Vagina (tissue), 2 donors: ENCODE measurements at places on chromosomes 12 and 14.

GRCh38 chr12:47188576-47189441 lies 109.0 kb upstream of the AMIGO2 start:
- DNase-seq, result no peak

GRCh38 chr14:90440021-90440451 lies 43.2 kb downstream of the CALM1 start:
- DNase-seq, result no peak

- no peak for DNase-seq
These were observed 70.1 kb upstream of the HOXC13 start for GRCh38 chr12:53868511-53868986.

DNA sequence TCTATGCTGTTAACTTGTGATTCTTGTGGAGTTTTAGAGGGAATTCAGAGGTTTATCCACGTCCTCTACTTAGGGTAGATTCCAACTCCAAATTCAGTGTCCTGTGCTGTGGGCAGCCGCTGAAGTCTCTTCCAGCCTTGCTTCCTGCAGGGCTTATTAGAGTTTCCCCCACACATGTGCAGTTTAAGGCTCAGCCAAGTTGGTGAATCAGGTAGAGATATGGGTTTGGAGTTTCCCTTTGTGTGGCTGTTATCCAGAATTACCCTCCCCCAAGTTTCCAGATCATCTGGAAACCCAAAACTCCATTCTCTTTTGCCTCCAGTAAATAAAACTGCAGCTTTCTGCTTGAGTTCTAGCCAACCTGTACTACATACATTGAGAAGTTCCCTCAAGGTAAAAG lies 853.7 kb downstream of the GALC start:
- no peak for DNase-seq

DNA sequence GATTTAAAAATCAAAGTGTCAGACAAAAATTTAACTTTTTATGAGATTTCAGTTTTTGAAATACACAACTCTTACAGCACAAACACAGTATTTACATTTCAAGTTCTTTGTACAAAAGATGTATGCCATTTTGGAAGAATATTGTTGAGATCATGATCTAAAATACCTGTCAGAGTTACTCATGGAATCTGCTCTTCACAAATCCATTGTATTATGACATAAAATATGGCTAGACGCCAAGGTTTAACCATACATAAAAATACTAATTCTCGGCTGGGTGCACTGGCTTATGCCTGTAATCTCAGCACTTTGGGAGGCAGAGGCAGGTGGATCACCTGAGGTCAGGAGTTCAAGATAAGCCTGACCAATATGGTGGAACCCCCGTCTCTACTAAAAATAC lies 6.2 kb upstream of the SYCP3 start:
- DNase-seq, result no peak

DNA sequence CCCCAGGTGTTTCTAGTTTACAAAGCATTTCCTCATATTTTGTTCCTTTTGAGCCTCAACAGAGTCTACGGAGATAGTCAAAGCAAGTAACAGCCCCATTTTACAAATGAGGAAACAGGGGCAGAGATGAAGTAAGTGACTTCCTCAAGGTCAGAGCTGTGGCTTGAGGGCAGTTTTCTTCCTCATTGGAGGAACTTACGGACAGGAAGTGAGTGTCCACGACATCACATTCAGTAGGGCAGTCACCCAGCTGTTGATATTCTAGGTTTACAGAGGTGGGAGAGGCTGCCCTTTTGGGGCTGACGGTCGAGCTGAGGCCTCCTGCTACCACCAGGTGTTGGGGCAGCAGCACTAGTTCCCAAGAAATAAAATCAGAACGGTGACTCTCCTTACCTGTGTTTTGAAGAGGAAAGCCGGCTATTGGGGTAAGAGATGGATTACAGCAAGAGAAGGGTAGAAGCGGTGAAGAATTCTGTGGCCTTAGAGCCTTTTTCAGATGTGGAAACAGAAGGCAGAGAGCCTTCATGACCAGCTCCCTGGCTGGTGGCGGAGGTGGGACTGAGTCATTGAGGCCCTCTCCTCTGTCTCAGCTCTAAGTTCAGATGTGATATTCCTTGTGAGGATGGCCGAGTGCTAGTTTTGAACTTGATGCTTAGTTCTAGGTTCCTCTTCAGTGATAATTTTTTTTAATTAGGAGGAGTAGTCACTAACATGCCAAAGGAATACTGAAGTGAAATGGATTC lies 41.7 kb downstream of the SUSD6 start:
- no peak for DNase-seq

- DNase-seq, result no peak
These were observed 29.2 kb downstream of the ATF7 start for GRCh38 chr12:53596920-53597363.

DNA sequence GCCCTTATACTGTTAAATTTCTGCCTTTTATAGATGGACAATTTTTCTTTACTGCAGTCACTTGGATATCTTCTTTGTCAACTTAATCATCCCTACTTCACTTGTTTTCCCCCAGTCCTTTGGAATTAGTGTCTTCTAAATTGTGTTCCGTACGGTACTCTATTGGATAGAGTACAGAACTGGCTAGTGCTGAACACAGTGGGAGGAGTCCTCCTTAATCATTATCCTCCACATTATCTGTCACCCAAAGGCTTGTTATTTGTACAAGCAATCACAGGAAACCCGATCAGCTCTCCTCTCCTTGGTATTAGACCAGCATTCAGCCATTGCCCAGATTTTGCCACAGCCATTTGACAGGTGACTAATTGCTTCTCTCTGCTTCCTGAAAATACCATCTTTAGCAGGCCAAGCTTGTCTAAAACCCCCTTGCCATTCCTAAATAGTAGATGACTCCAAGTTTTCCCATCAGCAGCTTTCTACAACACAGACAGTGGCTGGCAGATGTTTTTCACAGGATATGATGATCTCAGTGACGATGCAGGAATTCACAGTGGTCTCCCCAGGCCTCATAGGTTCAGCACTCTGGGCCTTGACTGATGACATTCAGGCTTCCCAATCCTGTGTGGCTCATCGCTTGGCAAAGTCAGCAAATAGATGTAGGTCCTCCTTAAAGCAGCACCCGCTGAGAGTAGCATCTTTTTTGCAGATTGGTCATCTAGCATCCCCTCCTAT lies 216.0 kb upstream of the RGS6 start:
- no peak for DNase-seq

DNA sequence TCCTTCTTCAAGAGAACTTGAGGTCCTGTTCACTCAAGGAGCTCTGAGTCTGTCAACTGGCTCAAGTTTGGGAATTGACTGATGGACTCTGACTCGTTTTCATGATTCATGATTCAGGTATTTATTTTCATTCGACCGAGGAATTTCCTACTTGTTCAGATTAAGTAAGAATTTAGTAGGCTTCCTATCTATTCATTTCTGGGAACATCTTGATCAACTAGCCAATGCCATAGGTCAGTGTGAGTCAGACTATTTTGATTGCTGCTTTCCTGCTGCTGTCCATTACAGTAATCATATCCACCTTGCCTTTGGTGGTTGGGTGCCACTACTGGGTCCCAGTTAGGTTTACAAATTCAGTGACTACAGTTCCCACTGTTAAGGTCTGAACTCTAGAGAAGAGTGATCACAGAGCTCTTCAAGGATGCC lies 6.1 kb downstream of the FAM186A start:
- no peak for DNase-seq

DNA sequence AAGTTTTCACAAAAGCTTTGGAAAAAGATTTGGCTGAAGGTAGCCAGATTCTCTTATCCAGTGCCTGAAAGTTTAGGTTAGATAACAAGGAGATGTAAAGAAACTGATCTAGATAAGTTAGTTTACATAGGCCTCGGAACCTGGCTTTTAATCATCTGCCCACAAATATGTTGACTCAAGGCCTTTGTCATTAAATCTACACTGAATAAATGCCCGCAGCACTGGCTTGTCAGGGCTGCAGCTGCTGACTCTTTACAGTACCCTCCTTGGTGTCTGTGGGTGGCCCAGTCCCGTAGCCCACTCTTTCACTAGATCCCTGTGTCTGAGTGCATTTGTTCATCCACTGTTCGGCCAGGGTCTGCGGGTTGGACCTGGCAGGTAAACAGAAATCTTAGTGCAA lies 58.0 kb downstream of the TMEM116 start:
- no peak for DNase-seq

- DNase-seq, result no peak
These were observed 55.7 kb downstream of the VRK1 start for GRCh38 chr14:96852823-96853422.

DNA sequence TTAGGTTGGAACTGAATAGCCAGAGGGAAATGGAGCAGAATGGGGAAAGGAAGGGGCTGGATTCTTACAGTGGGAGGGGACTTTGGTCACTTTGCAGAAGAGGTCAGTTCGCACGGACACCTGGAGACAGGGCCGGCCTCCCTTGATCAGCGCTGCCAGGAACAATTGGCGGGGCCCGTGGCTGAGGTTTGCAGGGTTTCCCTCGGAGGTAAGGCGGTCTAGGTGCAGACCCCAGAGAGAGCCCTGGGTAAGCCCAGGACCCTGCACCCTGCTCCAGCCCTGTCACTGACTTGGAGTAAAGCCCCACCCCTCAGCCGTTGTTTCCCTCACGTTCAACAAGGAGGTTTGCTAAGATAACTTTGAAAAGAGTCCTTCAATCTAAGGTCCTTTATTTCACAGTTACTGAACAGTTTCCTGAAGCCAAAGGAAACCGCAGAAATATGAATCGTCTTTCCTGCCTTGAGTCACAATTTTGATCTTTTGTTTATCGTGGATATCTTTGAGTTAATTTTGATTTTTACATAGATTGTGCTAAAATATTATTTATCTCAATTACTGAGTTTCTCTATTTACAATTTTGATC lies 231.4 kb upstream of the RTL1 start:
- no peak for DNase-seq

DNA sequence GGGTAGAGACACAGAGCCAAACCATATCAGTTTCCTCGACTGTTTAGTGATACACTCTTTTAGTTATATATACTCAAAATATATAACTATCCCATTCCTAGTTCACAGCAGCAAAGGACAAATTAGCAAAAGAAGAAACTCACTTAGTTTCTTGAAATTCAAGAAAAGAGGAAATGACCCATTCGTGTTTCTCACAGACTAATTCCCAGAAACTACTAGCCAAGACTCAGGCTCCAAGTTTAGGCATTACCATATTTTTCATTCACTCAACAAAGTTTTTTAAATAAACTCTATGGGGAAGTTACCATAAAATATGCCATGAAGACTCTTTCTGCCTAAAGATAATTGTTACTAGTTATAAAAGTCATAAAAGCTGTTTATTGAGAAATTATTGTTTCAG lies 152.3 kb upstream of the DAAM1 start:
- DNase-seq, result no peak

DNA sequence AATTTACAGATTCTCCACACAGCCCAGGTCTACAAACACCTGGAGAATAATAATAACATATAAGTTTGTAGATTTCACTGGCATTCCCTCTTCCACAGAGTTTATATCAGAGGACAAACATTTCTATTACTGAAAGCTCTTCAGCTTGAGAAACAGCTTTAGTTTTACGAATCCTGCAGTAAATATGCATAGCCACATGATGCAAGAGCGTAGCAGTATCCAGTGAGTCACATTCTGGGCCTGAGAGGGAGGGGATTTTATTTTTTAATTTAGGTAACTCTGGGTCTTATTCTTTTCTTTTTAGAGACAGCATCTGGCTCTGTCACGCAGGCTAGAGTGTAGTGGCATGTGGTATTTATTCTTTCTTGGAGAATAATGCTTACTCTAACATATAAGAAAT lies 1002.8 kb downstream of the TRHDE start:
- no peak for DNase-seq

DNA sequence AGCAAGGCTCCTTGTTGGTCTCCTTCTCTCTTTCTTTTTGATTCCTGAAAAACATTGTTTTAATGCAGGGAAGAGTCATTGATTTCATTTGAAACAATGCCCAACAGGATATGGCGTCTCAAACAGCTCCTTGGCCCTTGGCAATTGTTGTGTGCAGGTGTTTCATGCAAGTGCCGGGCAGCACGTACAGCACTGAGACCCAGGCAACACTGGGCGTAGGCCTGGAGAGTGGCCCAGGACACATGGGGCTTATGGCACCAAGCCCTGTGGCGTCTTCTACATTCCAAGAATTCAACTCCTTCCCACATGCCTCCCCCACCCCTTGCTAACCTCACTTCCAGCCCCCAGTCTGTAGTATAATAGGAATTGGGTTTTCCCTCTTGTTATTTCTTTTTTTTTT lies 230.4 kb downstream of the SPTSSA start:
- DNase-seq, result no peak

- DNase-seq, result no peak
These were observed 11.8 kb upstream of the POLR3B start for GRCh38 chr12:106345746-106346145.

DNA sequence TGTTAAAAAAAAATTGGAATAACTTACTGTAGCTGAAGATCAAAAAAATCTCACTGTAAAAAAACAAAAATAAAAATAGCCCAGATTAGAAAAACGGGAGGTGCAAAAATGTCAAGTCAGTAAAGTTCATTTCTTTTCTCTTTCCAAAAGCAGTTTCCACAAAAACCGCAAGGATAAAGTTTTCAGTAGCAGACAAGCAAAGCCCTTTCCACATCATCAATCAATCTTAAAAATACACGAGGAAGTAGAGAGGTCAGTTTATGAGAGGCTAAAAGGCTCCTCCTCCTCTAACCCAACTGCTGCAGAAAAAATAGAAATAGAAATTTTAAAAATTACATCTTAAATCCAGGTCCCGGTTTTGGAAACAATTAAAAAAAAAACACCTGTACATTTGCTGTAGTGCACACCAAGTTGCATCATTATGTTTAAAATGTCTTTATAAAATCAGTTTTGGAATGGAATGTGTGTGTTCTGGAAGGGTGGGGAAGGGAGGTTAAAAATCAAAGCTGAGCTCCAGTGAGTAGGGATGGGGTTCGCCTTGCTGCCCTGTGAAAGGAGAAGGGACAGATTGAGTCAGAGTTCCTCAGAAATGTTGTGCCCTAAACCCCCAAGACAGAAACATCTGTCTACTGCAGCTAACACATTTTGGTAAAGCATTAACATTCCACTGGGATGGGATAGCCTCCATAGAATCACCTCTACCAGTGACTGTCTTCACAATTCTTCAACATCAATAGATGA lies 5.8 kb downstream of the HNRNPC start:
- no peak for DNase-seq

GRCh38 chr14:96108061-96108795 lies 69.1 kb downstream of the C14orf132 start:
- DNase-seq, result no peak

DNA sequence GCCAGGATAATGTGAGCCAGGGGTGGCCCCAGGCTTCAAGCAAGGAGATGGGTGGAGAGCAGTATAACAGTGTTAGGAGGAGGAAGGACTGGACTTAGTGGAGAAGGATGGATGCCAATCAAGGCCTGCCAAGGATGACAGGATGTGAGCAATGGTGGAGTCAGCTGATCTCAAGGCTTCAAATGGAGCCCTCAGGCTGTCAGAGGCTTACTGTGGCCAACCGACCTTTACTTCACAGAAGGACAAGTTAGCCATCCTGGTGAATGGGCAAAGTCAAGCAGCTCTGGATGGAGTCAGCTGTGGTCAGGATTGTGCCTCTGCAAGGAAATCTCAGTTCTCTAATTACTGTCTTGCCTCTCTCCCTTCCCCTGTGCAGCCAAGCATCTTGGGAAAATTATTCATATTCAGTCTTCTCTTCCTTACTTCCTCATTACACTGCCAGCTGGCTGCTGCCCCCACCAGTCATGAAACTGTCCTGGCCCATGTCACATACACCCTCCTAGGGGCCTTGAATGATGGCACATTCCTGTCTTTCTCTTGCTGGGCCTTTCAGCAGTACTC lies 7.6 kb upstream of the STAT6 start:
- peak; percentile 65 for DNase-seq
